ENCODE measurements at places on chromosomes 4 and X. TPM values are rescaled to one million over a fixed set of nuclear protein-coding genes. Genes with fewer than 3 reads are reported as not detected.

The ATP7A gene
- 27.1 TPM for total RNA-seq

The LDB2 gene
- total RNA-seq: 63.3 TPM

The EPGN gene
- 0.96 TPM for total RNA-seq

The HSFX1 gene
- 2.5 TPM for total RNA-seq

The MAGEB2 gene
- not detected for total RNA-seq

The CSAG2 gene
- total RNA-seq: not detected

The HS3ST1 gene
- 9.8 TPM for total RNA-seq

The PRRG1 gene
- total RNA-seq: 11.0 TPM

The ATOH1 gene
- not detected for total RNA-seq

The AVPR2 gene
- 2.3 TPM for total RNA-seq

DNA sequence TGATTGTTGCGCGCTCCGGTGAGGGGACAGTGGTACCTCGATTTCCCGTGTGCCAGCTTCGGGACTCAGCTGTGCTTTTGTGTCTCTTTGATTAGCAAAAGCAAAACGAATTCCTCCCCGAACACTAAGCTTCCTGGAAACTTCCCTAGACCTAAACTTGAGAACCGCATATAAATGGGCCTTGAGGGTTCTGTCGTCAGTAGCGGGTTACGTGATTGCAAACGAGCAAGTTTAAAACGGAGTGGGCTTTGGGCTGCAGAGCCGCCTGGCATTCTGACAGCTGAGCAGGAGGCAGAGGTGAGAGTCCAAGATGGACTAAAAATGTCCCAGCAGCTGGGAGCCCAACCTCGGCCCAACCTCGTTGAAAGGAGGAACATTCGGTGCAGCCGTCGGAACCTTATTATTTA, 1.2 kb upstream of the TAPT1 start:
- DNase-seq: peak; percentile 47

GRCh38 chr4:156734965-156735895, 236.4 kb downstream of the PDGFC start:
- DNase-seq: no peak

GRCh38 chr4:143302536-143302935, 34.1 kb upstream of the GAB1 start:
- no peak for DNase-seq

DNA sequence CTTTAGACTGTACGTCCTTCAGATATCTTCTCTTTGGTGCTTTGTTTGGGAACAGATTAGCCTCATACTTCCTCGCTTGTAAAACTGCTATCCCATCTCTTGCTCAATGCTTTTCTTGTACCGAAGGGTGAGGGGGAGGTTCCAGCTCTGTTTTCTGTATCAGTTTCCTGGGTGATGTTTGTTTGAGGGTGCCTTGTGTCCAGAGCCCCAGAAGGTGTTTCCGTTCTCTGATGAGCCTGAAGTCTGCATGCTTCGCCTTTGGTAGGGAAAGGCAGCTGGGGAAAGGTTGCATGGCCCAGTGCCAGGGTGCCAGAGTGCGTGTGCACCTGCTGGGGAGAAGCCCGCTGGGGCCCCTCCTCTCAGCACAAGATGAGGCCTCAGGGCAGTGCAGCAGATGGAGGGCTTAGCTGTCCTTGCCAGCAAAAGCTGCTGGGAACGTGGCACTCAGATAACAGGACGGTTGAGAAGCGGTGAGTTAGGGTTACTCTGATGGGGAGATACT, 73.7 kb downstream of the TBL1X start:
- DNase-seq: no peak

GRCh38 chr4:123600987-123601904, 204.7 kb downstream of the SPRY1 start:
- DNase-seq: no peak

- no peak for DNase-seq
Observed at GRCh38 chr4:158840131-158840530, 71.3 kb downstream of the FNIP2 start.

DNA sequence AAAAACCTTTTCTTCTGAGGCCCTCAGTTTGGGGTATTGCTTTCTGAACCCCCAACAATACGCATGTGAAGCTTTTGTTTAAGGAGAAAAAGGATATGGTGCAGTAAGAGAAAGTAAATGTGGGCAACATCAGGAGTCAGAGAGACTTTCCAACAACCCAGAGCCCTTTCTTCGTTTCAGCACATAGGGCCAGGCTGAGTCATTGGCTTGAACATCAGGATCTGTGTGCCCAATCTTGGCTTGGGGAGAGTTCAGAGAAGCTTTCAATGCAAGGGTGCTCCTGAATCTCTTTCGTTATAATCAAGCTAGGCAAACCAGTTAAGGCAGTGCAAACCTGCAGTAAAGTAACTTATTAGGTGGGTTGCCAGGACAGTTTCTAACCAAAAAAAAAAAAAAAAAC, 191.2 kb downstream of the FRMPD4 start:
- DNase-seq: no peak

DNA sequence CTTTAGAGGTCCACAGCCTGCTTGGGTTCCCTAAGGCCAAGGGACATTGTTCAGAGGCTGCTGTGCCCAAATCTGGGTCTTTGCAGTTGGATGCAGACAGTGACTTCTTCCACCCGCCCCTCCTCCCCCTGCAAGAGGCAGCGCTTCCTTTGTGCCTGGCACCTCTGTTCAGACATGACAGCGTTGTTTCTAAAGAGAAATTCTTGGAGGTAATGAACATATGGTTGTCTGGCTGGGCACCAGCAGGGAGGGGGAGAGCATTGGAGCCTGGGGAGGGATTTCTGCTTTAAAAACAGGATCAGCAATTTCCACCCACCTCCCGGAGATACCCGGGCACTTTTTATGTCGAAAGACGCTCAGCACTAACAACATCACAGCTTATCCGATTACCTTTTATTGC, 51.5 kb downstream of the PSAPL1 start:
- no peak for DNase-seq

GRCh38 chrX:12237771-12238170, 99.5 kb downstream of the FRMPD4 start:
- DNase-seq: no peak

DNA sequence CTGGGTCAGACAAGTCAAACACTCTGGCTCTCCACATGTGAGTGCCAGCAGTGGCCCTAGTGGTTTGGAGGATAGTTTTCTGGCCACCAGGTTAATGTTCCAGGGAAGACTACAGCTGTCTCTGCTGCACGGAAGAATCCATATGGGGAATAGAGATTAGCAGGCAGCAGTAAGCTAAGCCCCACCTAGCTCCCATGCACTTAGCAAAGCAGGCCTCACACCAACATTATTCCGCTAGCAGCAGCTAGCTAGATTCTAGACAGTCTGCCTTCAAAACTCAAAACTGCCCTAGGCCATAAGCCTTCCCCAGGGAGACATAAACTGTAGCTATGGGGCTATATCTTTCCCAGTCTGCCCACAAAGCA, 203.4 kb downstream of the CHIC1 start:
- no peak for DNase-seq

DNA sequence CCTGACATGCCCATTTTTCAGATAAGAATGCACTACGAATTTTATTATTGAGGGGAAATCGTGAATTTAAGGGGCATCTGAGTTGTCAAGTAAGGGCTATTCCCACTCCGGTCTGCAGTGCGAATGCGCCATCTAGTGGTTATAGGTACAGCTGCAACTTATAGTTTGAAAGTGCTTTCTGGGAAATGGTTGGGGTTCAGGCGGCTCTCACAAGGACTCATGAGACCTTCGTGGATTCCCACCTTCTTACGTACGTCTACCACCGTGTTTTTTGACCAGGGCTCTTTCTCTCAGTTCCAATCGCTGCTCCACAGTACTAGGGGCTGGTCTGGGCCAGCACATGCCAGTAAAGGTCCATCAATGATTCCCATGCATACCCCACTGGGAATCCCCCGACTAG, 12.3 kb downstream of the MSL3 start:
- no peak for DNase-seq

DNA sequence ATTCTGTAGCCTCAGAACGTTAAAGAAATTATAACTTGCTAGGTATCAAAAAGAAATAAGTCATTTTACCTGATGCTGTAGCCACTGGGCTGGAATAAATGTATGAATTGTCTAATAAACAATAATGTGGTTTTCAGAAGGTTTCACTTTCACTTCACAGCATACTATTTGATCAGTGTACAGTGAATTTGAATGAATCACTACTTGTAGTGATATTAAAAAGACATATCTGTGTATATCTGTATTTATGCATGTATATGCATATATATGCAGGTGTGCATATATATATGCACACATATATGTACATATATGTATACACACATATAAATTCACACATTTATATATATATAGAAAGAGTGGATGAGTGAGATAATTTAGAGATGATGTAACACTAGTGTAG, 440.0 kb upstream of the PCDH10 start:
- no peak for DNase-seq

DNA sequence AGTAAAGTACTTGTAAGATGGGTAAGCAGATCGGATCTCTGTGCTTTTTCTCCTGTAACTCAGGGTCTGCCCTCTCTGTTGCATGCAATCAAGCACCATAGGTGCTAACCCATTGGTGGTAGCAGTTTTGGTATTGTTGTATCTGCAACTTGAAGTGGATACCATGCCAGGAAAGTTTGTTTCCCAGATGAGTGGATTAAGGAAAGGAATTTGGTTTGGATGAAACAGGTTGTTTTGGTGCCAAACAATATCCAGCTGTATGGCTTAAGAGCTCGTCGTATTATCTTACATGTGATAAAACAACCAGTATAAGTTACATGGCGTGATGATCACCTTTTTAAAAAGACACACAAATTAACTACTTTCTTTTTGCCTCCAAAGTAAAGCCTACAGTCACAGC, 280.9 kb upstream of the TENM3 start:
- no peak for DNase-seq

GRCh38 chrX:123464709-123465108, 268.1 kb downstream of the THOC2 start:
- no peak for DNase-seq

- no peak for DNase-seq
Observed at GRCh38 chr4:16070203-16070602, 13.6 kb downstream of the PROM1 start.

- no peak for DNase-seq
Observed at GRCh38 chr4:129240816-129241215, 144.9 kb downstream of the C4orf33 start.

- DNase-seq: no peak
Observed at GRCh38 chr4:89298788-89299152, 8.8 kb downstream of the GPRIN3 start.

DNA sequence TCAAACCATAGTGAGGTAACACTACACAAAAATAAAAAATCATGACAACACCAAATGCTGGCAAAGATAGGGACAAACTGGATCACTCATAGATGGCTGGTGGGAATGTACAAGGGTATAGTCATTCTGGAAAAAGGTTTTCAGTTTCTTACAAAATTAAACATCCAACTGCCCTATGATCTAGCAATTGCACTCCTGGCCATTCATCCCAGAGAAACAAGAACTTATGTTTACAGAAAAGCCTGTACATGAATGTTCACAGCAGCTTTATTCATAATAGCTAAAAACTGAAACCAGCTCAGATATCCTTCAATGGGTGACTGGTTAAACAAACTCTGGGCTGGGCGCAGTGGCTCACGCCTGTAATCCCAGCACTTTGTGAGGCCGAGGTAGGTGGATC, 43.3 kb downstream of the NYX start:
- DNase-seq: no peak

DNA sequence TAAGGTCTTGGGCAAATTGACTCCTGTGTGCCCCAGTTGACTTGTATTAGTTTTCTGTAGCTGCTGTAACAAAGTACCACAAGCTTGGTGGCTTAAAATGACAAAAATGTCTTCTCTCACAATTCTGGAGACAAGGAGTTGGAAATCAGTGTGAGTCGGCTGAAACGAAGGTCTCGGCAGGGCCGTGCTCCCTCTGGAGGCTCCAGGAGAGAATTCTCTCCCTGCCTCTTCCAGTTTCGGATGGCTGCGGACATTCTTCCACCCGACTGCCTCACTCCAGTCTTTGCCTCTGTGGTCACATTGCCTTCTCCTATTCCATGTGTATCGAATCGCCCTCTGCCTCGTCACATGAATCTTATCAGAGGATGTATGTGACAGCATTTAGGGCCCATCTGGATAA, 66.0 kb upstream of the PHOX2B start:
- DNase-seq: no peak

All from ureter (tissue), 1 donor.